CD4-positive, alpha-beta memory T cell (primary cell): ENCODE measurements at places on chromosomes 11 and 22. TPM values are rescaled to one million over a fixed set of nuclear protein-coding genes. Genes with fewer than 3 reads are reported as not detected.

MALAT1 gene
- total RNA-seq, result 29,058 TPM

CRYBB3 gene
- total RNA-seq, result not detected

SHANK2 gene
- not detected for total RNA-seq

DNA sequence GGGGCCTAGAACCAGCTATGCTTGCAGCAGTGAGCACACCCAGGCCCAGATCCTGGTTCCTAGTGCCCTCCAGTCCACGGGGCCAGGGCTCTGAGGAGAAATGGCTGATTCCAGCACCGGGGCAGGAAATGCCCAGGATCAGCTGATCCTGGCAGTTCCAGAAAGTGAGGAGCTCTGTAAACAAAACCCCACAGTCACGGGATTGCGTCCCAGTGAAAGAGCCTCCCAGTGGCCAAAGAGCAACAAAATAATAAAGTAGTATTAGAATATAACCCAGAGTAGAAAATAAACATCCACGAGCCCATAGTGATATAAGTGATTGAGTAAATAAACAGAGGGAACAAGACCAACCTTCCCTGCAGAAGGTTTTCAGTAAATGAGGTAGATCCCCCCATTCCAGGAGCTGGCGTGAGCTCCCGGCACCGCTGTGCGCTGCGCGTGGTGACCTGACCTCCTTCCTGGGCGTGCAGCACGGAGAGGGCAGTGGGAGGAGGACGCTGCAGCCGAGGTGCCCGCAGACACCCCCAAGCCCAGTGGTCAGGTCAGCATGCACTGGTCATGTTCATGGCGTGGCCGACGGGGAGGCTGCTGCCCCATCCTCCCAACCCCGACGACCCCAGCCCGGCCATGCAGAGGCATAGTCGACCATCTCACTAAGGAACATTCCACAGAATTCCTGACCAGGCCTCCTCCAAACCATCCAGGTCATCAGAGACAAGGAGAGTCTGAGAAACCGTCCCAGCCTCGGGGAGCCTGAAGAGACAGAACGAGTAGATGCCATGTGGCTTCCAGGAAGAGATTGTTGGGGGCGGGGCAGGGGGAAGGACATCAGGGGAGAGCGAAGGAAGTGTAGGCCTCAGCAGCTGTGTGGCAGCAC lies 19.8 kb downstream of the PTDSS2 start:
- no peak for DNase-seq

- no peak for DNase-seq
Measured at GRCh38 chr11:2697866-2698265, 1.9 kb downstream of the KCNQ1OT1 start.

DNA sequence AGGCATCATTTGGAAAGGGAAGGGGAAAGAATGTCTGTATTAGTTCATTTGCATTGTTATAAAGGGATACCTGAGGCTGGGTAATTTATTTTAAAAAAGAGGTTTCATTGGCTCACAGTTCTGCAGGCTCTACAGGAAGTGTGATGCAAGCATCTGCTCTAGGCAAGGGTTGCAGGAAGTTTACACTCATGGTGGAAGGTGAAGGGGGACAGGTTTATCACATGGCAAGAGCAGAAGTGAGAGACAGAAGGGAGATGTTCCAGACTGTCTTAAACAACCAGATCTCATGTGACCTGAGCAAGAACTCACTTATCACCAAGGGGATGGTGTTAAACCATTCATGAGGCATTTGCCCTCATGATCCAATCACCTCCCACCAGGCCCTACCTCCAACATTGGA lies 90.6 kb downstream of the CCDC83 start:
- DNase-seq, result no peak

DNA sequence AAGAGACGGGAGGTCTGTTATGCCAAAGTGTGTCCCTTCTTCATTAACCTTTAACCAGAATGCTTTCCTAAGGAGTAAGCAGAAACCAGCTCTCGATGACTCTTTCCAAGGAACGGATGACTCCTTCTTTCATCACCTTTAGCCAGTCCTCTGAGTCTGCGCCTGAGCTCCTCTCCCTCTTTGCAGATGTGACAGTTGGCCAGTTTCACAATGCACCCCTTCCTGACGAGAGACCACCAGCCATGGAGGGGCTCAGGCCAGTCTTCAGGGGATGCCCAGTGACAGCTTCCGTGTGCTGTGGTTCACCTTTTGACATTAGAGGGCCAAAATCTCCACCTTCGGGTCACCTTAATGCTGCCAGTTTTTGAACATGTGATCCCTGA lies 826.1 kb downstream of the TBC1D22A start:
- DNase-seq, result no peak

DNA sequence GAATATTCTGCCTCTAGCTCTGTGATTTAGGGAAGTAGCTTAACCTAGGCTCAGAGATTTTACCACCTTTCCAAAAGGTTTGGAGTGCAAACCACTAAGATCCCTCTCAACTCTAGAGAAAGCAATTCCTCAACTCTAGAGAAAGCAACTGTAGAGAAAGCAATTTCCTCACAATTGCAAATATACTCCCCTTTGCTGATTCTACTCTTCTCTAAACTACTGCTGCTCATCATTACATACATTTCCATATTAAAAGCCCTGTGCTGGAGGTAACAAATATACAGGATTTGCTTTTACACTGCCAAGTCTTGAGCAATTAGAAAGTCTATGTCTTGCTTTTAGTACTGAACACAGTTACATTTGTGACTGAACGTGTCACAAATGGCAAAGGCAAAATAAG lies 48.2 kb downstream of the ALG9 start:
- no peak for DNase-seq
